ENCODE measurements at places on chromosomes 11 and 22.

GRCh38 chr11:85939099-85940015 is 84.2 kb downstream of the CCDC83 start:
- no peak for DNase-seq

- DNase-seq = no peak
These were observed 29.1 kb upstream of the DLAT start for GRCh38 chr11:111996129-111996528.

DNA sequence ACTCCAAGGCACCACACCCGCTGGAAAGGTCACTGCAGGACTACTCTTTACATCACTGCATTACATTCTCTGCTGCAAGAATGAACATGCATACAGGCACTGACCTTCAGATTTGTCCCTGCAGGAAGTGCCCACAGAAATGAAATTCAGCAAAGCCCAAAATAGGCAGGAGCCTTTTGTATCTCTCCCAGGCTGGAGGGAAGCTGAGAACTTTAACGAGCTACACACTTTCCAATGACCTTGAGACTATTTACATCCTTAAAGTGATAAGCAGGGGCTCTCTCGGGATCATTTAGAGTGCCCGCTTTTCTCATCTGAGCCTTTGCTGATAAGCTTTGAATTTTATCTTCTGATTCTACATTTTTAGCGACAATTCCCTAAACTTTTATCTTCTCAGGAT is 12.5 kb downstream of the FEZ1 start:
- no peak for DNase-seq

DNA sequence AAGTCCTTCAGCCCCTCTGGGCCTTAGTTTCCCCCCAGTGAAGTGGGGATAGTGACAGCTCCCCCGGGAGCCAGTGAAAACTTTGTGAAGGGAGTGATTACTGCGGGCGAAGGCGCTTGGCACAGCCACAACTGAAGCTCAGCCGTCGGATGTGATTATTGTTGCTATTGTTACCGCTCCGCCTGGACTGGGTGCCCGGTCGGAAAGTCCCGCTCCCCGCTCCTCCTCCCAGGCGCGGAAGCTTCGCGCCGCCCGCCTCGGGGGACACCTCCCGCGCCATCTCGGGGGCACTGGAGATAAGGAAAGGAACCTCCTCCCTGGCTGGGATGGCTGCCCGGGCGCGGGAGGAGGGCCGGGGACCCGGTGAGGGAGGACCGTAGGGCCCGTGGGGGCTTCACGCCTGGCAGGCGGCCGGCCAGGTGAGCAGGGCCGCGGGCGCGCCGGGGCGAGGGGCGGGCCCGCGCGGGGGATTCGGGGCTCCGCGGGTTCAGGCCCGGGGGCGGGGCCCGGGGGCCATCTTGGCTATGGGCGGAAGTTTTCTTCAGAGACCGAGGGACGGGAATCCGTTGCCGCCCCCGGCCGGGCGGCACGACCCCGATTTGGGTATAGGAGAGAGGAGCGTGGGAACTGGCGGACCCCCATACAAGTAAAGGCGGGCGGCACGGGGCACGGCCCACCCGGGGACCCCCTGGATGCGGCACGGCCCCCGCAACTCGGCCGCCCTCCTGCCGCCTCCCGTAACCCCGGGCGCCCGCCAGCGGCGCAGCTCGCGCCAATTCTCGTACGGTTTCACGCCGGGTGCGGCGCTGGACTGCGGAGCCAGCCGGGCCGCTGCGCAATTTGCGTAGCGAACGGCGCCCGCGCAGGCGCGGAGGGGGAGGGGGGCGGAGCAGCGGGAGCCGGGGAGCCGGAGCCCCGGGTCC is at the start of gene GPR137:
Gene GPR137, plus strand, starts transcription at position 887 of the 923 bp plus-strand sequence. CDS start 677 bp downstream, outside the sequence.
- DNase-seq = peak; percentile 82

- DNase-seq = no peak
These were observed 44.3 kb downstream of the LINC01488 start for GRCh38 chr11:69525516-69526452.

DNA sequence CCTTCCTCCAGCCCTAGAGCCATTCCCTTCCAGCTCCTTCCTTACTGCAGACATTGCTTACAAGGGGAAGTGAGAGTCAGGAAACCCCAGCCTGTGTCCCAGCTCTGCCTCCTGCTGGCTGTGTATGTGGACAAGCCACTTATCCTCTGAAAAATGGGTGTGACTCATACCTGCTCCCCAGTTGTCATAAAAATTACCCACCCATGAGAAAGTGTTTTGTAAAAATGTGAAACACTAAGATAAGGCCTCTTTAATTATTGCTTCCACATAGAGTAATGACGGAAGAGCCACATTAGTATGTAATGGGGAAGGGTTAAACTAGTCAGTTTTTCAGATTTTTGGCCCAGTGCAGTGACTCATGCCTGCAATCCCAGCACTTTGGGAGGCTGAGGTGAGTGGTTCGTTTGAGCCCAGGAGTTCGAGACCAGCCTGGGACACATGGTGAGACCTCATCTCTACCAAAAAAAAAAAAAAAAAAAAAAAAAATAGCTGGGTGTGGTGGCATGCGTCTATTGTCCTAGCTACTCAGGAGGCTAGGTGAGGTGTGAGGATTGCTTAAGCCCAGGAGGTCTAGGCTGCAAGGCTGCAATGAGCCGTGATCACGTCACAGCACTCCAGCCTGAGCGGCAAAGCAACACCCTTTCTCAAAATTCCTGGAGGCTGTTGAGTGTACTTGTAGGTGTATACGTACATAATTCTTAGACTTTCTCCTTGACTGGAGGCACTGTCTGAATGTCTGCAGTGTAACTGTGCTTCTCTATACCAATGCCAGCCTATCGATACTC is 84.9 kb downstream of the CTTN start:
- DNase-seq = no peak

DNA sequence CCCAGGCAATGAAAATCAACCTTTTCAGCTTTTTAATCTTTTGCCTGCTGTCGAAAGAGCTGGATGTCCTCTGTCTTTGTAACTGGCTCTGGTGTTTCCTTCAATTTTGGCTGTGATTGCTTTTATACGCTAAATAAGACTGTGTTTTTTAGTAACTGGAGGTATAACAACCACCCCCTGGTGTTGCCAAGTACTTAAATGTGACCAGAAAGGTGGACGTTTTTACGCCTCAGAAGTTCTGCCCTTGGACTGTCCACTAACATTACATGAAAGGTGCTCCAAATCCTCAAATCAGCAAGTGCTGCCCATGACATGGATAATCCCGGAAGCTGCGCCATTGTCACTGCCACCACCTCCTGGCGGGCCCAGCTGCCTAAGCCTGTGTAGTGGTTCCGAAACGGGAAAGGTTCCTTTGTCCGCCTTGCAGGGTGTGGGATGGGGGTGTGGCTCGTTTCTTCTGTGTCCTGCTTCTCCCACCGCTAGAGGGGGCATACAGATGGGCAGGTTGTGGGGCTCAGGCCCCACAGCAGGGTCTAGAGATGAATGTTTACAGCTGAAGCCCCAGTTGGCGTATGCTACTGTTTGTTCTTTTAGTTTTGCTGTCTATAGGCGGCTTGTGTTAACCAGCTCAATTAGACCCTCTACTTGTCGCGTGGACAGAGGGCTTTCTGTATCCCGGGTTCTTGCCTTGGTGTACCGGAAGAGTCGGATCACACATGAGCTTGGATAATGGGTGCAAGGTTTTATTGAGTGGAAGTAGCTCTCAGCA is 82.2 kb upstream of the SEPTIN5 start:
- no peak for DNase-seq

DNA sequence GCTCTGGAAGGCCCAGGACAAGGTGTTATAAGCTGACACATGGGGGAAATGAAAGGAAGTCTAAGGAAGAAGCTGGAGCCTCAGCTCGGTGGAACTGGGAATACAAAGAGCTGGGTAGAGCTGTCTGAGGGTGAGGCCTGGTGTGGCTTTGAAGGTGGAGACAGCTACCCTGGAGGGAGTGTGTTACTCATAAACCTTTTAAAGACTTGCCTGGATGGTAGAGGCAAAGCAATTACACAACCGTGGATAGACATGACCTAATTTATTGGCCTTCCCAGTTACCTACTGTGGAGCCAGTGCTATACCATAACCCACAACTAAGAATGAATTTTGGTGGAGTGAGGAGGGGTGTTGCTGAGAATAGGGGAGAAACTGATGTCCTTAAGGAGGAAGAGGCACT is 22.6 kb downstream of the EXPH5 start:
- DNase-seq = no peak

DNA sequence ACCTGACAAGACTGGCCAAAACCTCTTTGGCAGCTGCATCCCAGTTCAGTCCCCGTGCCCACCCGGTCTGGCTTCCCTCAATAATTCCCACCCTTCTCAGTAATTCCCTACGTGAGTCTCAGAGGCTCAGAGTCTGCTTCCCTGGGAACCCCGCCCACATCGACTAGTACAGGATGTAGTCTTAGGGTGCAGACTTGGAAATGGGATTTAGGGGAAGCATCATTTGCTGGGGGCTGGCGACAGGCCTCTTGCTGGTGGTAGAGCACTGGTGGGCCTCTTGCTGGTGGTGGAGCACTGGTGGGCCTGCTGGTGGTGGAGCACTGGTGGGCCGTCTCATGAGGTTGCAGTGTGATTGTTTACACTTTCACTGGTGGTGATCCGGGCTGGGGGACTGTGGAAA is 199.5 kb upstream of the B3GAT1 start:
- no peak for DNase-seq

- no peak for DNase-seq
These were observed 5.0 kb downstream of the TBC1D22A start for GRCh38 chr22:46767249-46767985.

DNA sequence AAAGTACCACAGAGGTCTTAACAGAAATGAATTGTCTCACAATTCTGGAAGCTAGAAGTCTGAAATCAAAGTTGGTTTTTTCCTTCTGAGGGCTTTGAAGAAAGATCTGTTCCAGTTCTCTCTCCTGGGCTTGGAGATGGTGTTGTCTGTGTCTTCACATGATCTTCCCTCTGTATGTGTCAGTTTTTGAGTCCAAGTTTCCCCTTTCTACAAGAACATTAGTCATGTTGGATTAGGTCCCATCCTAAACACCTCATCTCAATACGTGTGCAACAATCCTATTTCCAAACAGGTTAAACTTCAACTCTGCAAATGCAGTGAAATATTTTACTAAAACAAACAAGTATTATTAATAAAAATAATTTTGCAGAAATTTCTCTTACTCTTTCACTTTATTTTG is 3.1 kb upstream of the PTS start:
- no peak for DNase-seq

GRCh38 chr11:76748948-76749347 is 34.2 kb upstream of the TSKU start:
- DNase-seq = no peak

DNA sequence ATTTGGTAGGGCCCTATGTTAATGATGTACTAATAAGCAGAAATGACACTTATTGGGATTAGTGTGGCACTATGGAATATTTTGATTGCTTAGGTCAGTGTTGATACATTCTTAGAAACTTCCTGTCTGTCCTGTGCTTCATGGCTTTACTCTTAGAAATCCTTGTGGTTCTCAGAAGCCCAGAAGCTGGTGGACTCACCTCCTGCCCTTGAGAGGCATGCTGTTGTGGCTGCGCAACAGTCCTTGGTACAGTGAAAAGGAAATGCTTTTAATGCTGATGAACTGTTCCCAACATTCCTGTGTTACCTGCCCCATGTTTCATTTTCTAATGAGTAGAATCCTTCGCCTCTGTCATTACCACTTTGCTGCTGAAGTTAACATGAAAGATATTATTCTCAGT is 52.4 kb upstream of the MYO18B start:
- DNase-seq = no peak

DNA sequence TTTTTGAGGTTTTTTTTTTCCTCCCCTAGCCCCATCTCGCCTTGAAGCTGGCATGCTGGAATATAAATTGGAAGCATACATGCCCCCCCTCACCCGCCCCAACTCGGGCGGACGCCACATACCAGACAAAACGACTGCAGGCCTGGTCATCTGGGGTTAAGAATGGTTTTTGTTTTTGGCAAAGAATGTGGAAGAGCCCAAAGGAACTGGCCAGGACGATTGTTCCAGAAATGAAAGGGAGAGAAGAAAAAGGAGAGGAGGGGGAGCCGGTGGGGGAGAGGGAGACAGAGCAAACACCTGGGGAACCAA is 25.0 kb downstream of the MN1 start:
- no peak for DNase-seq

DNA sequence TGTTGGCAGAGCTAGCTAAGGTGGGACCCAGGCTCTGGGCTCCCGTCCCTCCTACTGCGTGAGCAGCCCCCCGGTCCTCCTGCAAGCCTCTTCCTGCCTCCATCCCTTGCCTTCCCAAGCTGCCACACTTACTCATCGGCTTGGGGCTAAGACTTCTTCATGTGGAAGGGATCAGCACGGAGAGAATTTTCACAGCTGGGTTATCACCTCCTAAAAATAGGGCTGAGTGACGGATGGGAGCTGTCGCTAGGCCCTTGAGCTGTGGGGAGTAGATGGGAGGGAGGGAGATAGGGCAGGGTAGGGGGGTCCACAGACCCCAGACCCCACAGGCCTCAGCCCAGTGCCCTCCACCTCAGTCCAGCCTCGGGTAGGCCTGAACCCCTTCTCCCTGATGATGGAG is 41.0 kb downstream of the FLRT1 start:
- DNase-seq = no peak

GRCh38 chr11:33868647-33869461 is 23.0 kb downstream of the LMO2 start:
- DNase-seq = no peak

DNA sequence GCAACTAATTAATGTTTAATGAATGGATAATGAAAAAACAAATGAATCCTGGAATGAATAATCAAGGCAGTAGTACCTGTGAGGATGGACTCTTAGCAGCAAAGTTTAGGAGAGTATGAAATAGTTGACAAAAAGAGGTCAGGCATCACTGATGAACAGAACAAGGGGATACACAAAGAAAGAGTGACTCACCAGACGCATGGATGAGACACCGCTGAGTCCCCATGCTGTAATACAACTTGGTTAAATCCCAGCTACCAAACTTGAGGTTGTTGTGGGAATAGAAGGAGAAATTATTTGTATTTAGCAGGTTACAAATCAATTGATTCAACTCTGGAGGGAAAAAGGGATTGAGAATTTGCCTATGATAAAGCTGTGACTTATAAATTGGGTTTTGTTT is 976.9 kb upstream of the TENM4 start:
- no peak for DNase-seq

- no peak for DNase-seq
These were observed 338.6 kb downstream of the TTC28 start for GRCh38 chr22:28341001-28341400.

GRCh38 chr22:26673486-26673885 is 16.1 kb downstream of the MIAT start:
- DNase-seq = no peak

GRCh38 chr11:78332174-78332866 is 85.3 kb downstream of the GAB2 start:
- no peak for DNase-seq

DNA sequence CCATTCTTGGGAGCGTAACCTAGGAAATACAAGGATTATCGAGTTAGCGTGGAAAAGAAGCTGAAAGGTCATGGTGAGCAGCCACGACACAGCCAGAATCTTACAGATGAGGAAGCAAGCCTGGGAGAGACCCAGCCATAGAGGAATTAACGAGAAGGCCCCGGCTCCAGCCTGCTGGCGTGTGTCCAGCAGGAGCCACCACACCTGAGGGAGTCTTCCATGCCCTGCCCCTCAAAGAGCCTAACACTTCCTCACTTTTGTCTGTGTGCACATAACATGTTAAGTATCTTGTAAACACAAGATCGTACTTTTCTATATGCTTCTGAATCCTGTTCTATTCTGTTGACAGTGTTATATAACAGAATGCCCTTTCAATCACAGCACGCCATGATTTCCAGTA is 18.1 kb downstream of the CECR2 start:
- DNase-seq = no peak

GRCh38 chr11:24531528-24531927 is 34.7 kb downstream of the LUZP2 start:
- no peak for DNase-seq

- no peak for DNase-seq
These were observed 32.8 kb downstream of the OSBPL5 start for GRCh38 chr11:3132271-3132781.

- DNase-seq = no peak
These were observed 375.6 kb downstream of the LARGE1 start for GRCh38 chr22:33544707-33545106.

Measured in activated CD4-positive, alpha-beta T cell treated with anti-CD3 and anti-CD28 coated beads for 24 hours (primary cell).